ENCODE measurements at places on chromosomes 3 and 15.

DNA sequence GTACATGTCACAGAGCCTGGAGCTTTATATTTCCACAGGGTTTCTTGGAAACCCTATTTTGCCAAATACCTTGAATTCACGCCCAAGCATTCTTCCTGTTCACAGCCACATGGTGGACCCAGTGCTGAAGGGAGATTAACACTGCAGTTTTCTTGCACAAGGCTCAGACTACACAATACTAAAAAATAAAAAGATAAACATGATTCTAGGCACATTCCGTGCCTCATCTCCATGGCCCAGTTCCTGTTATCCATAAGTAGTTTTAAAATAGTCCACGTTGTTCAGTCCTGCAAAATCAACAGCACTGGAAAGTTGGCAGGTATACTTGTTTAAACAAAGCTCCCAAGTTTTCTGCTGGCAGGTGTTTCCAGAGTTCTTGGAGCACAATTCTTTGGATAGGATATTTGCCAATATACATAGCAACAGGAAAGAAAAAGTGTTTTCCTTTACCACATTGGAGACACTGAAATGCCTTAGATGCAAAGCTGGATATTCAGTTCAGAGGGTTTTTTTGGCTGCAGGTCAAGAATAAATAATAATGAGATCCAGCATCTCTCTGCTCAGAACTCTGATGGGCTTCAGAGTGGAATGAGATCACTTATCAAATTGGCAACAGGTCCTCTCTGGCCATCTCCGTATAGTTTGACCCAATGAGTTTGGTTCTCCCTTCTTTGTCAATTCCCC is 88.1 kb upstream of the TGFBR2 start:
- DNase-seq, result peak; percentile 23

DNA sequence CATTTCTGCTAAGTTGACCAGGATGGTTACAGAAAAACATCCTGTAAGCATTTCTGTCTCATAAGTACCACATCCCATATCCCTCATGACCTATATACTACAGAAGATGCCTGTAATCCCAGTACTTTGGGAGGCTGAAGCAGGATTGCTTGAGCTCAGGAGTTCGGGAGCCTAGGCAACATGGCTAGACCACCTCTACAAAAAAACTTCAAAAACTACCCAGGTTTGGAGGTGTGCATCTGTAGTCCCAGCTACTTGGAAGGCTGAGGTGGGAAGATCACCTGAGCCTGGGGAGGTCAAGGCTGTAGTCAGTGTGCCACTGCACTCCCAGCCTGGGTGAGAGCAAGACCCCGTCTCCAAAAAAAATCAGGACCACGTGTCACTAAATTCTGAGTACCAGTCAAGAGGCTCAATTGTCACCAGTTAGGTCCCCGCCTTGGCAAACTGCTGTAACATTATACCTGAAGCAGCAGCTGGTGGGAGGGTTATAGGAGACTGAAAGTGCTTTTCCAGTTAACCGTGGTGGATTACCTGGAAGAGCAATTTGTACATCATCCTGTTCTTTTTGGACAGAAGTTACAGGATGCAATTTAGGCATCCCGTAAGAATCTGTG is 6.2 kb downstream of the RPL32 start:
- no peak for DNase-seq

- no peak for DNase-seq
These were observed 251.9 kb upstream of the HES1 start for GRCh38 chr3:193884027-193884426.

DNA sequence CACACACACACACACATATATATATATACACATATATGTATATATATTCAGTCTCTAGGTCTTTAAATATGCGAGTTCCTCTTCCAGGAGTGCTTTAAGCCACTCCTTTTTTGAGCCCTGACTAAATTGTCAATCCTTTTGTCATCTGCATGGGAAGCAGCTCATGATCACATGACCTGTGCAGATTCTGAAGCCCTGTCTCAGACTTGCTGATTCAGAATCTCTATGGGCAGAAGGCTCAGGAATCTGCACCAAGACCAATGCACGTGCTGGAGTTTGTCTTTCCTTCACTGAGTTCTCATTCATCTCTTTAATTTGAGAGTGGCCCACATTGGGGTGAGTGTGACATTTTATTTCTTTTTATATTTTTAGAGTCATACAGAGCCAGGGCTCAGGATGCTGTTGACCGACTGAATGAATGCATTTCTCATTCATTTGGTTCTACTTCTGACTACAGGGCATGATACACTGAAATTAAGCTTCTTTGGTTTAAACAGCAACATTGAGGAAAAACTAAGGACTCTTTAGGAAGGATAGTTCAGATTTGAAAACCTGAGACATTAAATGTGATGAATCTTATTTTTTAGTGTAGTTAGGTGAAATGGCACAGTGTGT is 307.5 kb downstream of the EDEM1 start:
- DNase-seq, result no peak

DNA sequence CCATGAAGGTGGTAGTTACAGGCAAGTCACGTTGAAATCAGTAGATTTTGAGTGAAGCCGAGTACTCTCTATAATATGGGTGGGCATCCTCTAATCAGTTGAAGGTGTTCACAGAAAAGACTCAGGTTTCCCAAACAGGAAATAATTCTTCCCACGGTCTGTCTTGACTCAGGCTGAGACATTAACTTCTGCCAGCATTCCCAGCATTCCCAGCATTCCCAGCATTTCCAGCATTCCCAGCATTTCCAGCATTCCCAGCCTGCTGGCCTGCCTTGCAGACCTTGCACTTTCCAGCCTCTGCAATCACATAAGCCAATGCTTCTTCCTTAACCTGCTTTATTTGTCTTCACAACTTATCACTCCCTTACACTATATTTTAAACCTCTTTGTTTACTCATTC is 542.3 kb upstream of the ROBO2 start:
- DNase-seq, result no peak
